Renal cortical epithelial cell (primary cell): ENCODE measurements at places on chromosomes 3 and 15. TPM values are rescaled to one million over a fixed set of nuclear protein-coding genes. Genes with fewer than 3 reads are reported as not detected.

- no peak for DNase-seq
These were observed 273.5 kb upstream of the ADAMTS9 start for GRCh38 chr3:64961301-64961700.

- peak; percentile 79 for DNase-seq
These were observed 6.9 kb upstream of the NFKBIZ start for GRCh38 chr3:101842245-101842934.

DNA sequence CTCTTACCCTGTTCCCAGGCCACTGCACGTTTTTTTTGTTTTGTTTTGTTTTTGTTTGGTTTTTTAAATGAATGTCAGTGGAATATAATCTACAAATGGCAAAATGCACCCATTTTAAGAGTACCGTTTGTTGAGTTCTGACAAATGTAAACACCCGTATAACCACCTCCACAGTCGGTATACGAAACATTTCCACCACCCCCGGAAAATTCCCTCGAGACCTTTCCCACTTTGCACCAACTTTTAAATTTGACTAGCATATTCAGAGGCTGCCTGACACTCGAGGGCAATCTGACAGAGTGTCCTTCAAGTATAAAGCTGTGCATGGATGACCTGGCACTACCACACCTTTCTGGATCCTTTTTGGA lies 613 bp upstream of the ARHGEF3 start:
- DNase-seq, result no peak

DNA sequence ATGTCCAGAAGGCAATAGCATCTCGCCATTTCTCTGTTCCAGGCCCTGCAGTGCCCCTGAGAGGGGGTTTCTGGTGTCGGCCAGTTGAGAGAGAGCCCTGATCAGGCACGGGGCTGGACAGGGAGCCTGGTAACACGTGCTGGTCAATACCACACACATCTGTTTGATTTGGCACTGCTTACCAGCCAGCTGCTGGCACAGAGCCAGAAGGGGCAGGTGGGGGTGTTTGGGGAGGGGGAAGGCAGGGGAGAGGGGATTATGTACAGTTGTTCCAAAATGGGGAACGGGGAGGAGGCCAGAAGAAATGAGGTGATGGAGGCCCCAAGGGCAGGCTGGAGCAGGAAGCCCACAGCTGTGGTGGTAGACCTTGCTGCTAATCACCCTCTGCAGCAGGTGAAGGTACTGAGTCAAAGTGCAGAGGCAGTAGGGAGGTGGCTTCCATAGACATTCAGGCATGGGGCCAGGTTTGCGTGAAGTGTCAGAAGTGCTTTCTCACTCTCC lies 153.5 kb upstream of the LPP start:
- DNase-seq, result no peak

DNA sequence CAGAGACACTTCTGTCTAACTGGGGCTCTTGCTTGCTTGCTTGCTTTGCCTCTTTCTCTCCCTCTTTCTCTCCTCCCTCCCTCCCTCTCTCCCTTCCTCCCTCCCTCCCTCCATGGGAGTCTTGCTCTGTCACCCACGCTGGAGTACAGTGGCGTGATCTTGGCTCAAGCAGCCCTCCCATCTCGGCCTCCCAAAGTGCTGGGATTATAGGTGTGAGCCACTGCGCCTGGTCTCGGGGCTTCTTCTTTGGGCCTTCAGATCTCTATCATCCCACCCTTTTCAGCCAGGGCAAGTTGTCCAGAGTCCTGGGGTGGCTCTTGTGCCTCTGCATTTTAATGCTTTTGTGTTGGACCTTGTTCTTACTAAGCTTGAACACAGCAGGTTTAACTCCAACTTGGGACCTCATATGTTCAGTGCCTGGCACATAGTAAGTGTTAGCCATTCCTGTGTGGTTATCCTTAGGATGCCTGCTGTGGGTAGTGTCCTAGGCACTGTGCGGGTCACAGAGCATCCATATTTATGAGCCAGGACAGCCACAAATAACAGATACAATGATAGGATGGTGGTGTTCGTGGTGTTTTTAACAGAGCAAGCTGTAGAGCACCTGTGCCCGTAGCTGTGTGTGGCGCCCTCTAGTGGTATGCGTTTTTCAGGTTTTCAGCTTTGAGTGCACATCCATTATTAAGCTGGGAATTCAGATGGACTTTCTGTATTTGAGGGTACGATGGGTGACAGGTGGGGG lies 75.1 kb downstream of the CCK start:
- peak; percentile 52 for DNase-seq

DNA sequence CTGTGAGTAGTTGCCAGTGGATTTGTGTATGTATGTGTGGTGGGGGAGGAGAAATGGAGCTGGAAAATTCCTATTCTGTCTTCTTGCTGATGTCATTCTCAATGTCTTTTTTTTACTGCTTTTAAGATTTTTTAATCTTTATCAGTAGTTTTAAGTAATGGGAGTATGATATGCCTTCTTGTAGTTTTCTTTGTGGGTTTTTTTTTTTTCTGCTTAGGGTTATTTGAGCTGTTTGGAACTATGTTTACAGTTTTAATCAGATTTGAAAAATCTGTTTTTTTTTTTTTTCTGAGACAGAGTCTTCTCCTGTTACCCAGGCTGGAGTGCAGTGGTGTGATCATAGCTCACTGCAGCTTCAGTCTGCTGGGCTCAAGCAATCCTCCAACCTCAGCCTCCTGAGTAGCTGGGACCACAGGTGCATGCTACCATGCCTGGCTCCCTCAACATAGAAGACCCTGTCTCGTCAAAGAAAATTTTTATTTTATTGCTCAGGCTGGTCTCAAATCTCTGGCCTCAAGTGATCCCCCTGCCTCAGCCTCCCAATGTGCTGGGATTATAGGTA lies 37.1 kb downstream of the RPL39L start:
- DNase-seq, result no peak

DNA sequence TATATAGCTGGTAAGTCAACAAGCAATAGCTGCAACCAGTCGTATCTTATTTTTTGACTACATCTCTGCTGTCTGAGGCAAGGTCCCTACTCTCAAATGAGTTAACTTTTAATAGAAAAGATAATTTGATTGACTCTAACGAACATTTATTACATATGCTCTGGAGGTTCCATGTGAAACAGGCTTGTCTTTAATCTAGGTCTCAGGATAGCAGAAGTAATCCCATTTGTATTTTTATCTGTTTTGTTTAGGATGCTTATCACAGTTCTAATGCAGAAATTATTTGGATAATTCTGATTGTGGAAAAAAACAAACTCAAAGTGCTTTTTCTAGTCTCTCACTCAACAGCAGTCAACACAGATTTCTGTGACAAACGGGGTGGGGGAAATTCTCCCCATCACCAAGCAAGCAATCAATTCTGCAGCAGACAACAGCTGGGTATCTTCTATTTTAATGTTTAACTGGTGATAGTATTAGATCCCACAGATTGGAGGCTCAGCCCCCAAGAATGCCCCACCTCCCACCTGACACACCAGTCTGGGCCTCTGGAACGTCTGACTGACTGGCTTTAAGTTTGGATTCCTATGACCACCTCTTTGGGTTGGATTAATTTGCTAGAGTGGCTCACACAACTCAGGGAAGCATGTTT lies 58.8 kb downstream of the ITPR1 start:
- DNase-seq, result no peak

- no peak for DNase-seq
These were observed 299.8 kb upstream of the CCDC54 start for GRCh38 chr3:107077391-107077790.

- no peak for DNase-seq
These were observed 45.0 kb upstream of the SLC12A8 start for GRCh38 chr3:125257536-125257935.

- no peak for DNase-seq
These were observed 20.4 kb upstream of the PLXND1 start for GRCh38 chr3:129626744-129627349.

DNA sequence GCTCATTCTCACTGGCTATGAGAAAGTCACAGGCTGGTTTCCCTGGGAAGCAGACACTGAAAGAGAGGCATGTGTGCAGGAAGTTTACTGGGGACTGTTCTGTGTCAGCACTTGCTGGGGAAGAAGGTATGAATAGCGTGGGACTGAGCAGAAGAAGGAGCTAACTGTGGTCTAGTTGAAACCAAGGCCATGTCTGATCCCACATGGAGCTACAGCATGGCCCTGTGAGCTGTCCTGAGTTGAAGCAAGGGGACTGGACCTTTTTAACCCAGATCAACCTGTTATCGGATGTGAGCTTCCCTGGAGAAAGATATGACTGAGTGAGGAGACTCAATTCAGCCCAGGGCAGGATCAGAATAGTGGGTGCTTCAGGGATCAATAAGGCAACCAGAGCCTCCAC lies 53.7 kb downstream of the DCLK3 start:
- DNase-seq, result no peak

- peak; percentile 19 for DNase-seq
These were observed 155.8 kb downstream of the EPHA6 start for GRCh38 chr3:96970211-96970610.

DNA sequence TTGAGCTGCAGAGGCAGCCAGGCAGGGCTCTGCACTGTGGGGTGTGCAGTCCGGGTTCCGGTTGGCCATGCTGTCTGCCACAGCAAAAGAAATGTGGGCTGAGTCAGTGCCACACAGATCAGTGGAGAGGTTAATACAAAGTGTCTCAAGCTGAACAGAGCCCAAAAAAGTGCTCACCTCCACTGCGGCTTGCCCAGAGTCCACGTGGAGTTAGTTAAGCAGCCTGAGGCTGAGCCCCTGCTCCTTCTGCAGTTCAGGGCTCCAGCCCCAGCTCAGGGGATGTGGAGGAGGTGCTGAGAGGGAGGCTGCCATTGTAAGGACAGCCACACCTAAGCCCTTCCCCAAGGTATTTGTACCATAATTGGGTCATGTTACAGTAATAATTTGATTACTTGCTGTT lies 85.3 kb downstream of the LRRK1 start:
- DNase-seq, result no peak

- peak; percentile 38 for DNase-seq
These were observed 480.3 kb downstream of the FGF12 start for GRCh38 chr3:192246847-192247559.

DNA sequence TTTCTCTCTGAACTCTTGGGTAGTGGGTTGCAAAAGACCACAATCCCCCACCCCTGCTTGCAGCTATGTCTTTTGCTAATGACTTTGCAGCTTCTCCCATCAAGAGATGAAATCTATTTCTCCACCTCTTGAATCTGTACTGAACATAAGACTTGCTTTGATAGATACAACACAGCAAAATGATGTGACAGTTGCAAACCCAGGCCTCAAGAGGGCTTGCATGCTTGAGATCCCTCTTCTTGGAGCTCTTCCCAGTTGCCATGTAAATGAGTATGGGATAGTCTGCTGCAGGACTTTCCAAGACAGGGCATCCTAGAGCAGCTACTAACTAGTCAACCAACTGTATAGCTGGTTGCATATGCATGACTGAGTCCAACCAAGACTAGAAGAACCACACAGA lies 783.6 kb downstream of the PDCD6IP start:
- DNase-seq, result no peak

DNA sequence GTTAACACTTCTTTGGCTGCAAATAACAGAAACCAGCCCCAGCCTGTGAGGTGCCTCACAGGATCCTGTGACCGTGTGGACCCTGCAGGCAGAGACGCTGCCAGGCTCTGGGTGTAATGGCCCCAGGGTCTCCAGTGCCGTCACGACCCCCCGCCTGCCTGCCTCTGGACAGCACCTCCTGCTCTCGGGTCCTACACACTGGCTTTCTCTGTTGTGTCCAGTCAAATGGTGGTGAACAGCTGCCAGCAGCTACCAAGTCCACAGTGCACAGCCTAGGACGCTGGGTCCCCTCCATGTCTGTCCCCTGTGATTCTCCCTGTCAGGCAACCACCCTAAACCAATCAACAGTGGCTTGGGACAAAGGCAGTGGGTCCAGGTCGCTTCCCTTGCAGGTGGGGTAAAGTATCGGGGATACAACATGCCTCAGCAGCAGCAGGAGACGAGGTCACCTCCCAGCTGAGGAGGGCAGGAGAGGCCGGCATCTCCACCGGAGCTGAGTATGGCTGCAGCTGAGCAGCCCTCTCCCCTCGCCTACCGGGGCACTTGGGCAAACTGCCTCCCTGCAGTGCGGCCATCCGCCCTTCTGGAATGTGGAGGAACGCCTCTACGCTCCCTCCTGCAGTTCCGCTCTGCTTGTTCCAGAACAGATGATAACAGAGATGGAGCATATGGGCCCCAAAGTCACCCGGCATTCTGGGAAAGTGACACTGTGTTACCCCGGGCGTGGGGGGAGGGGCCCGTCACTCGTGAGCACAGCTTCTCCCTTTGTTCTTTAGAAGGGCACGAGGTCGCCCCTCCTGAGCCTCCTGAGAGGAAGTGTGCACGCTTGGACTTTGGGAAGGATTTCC lies 21.1 kb upstream of the SKOR1 start:
- no peak for DNase-seq

DNA sequence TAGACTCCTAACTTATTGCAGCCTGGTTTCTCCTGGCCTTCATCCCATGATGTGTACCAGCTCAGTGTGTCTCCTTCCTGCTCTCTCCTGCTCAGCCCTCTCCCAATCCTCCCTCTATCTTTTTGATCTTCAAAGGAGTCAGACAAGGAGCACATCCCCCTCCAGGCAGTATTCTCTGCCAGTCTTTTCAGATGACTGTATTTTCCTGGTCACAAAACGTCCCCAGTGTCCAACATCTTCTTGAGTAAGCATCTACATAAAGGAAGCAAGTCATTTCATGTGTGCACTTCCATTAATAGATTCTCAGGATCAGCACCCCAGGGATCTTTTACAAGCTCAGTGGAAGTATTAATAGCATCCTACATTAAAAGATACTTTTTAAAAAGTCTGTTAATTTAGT lies 148.9 kb upstream of the THBS1 start:
- DNase-seq, result no peak

- no peak for DNase-seq
These were observed 14.2 kb downstream of the MYO5C start for GRCh38 chr15:52281085-52282035.

DNA sequence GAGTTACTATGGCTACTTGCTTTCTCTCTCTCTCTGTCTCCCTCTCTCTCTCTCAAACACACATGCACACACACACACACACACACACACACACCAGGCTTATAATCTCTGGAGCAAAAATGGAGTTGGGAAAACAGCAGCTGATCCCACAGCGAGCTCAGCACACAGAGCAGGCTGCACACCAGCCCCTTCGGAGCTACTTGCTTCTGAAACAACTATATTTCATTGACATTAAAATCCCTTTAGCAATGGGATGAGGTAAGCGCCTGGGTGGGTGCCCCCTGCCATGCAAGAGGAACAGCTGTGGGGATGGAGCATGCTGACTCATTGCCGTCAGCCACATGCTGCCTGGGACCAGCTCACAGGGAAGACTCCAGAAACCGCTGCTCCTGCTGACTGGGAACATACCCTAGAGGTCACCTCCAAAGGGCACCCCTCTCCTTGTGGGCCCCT lies 45.7 kb downstream of the B3GNT5 start:
- DNase-seq, result peak; percentile 76

ITPR1 gene
- total RNA-seq, result 7.8 and 30.0 TPM in 2 replicates

ADCY5 gene
- total RNA-seq, result 0.52 and 0.99 TPM in 2 replicates

TRA2B gene
- 170 and 204 TPM in 2 replicates for total RNA-seq

MESP2 gene
- not detected in 2 replicates for total RNA-seq

CAMP gene
- 0.25 TPM in 1 of 2 replicates, not detected in the other for total RNA-seq

A4GNT gene
- total RNA-seq, result not detected in 2 replicates

TRH gene
- total RNA-seq, result not detected in 2 replicates

P3H2 gene
- total RNA-seq, result 101 and 240 TPM in 2 replicates

FAM174B gene
- total RNA-seq, result 8.7 and 11.9 TPM in 2 replicates
